Prostate gland (tissue), 2 donors: ENCODE measurements at places on chromosomes 1 and 21. TPM values are rescaled to one million over a fixed set of nuclear protein-coding genes. Genes with fewer than 3 reads are reported as not detected.

DNA sequence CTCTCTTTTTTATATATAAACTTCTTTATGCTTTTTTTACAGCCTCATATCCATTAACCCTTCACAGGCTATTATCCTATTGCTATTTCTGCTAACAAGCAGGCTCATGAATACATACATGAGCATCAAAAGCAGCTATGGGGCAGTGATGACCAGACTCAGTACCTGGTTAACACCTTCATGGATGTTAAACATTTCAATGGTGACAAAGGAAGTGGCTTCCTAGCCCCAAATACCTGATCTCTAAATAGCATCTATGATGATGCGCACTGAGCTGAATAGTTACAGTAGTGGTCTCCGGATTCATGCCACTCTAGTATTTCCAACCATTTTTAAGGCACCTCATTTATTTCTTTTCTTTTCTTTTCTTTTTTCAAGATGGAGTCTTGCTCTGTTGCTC is 101.1 kb downstream of the TM2D1 start:
- DNase-seq = no peak

DNA sequence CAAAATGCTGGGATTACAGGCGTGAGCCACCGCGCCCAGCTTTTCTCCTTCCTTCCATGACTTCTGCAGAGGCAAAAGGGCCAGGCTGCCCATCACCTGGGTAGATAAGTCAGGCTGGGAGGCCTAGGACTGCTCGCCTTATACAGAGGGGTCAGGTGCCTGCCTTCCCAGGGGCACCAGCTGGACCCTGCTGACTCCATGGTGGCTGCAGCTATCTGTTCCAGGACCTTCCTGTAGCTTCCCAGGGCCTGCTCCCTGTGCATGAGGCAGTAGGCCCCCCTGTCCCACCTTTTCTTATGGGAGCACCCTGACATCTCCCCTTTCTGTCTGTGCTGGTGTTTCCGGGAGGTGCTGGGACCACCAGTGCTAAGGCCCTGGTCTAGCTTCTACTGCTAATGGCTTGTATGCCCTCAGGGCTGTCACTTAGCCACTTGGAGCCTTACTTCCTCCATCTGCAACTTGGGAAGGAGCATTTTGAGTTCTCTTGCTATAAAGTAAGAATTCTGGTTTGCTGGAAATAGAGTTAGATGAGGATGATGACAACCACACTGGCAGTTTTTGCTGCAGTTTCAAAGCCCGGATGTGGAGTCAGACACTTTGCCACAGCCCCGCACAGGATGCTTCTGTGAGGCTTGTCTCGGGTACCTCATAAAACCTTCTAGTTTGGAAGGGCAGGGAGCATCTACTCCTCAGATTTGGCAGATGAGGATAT is 14.4 kb downstream of the SOX13 start:
- DNase-seq = no peak

DNA sequence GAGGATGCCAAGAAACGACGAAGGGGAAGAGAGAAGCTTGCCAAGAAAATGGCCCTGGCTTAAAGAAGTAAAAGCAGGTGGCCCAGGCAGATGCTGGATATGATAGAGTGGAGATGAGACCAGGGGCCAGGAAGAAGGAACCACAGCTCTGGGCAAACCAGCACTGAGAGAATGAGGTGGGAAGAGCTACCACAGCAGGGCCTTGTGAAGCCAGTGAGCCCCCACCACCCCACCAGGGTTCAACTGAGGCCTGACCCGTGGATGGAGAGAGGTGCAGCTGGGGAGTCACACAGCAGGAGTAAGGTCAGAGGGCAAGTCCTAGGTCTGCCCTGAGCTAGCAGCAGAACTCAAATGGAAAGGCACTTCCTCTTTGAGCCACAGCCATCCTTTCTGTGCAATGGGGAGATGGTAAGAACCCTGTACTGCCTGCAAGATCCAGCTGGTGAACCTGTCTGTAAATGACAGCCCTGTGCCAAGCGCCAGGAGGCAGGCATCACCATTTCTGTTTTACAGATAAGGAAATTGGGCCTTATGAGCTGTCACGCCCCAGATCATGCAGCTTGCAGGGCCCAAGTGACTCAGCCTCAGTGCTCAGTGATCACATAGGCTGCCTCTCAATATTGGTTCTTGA is 8.5 kb downstream of the SH3BGRL3 start:
- no peak for DNase-seq

- DNase-seq = no peak
These were observed 88.4 kb upstream of the LPGAT1 start for GRCh38 chr1:211918843-211919414.

GRCh38 chr1:36829066-36829465 is 205.2 kb downstream of the GRIK3 start:
- no peak for DNase-seq

DNA sequence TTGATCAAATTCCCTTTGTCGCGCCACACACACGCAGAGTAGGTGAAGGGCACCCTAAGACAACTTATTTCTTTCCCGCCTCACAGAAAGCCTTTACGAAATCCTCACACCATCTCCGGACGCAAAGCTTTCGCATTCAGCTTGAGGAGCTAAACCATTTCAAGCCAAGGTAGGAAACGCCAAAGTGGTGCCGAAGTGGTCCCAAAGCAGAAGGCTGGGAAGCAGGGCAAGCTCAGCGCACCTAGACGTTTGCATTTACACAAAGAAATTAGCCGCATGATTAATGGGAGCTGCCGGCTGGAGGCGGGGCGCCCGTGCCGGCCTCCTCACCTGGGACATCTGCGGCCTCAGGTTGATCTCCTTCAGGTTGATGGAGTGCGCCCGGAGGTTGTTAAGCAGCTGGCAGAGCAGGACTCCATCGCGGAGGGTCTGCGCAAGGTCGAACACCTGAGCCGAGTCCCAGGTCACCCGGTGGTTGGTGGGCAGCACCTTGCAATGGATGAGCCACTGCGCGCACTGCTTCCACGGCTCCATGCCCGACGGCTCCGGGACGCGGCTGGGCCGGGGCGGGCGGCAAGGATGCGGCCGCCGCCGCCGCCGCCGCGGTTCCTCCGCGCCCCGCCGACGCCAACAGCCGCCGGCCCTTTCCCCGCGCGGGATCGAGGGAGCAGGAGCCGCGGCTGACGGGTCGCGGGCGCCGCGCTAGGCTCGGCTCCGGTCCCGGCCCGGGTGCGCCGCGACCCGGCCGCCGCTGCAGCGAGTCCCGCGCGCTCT is 457 bp downstream of the VAV3 start:
- peak; percentile 22 for DNase-seq

DNA sequence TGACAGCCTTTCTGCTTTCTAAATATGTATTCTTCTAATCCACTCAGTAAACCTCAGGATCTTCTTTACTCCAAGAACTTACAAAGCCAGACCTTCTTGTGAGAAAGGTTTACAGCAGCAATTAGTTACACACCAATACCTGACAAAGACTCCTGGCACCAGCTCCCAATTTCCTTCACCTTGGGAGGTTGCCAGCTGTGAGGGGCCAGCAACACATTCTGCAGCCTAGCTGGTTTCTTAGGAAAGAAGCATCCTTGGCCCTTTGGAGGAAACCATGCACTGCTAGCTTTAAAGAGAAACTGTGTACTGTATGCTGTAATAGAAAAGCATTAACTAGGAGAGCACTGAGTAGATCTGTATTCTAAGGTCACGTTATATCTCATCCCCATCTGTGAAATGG is 10.8 kb downstream of the FYB2 start:
- no peak for DNase-seq

DNA sequence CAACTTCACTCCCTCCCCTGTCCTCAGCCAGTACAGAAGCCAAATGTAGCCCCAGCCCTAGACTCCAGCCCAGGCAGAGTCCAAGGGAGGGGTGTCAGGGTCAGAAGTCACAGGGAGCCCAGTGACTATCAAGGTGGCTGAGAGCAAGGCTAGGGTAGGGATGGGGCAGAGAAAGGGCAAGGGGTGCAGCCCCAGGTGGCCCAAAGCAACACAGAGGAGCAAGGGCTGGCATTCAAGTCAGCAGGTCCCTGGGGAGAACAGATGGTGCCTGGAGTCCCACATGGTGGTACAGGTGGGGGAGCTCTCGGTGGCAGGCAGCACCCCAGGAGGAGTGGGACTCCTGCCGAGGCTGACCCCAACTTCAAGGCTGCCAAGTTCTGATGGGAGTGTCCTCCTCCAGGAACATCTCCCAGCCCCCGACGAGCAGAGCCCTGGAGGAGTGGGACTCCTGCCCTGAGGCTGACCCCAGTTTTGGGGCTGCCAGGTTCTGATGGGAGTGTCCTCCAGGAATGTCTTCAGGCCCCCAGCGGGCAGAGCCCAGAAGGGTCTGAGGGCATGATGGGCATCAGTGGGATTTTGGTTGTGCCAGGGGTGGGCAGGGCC is 3.7 kb upstream of the DVL1 start:
- no peak for DNase-seq

DNA sequence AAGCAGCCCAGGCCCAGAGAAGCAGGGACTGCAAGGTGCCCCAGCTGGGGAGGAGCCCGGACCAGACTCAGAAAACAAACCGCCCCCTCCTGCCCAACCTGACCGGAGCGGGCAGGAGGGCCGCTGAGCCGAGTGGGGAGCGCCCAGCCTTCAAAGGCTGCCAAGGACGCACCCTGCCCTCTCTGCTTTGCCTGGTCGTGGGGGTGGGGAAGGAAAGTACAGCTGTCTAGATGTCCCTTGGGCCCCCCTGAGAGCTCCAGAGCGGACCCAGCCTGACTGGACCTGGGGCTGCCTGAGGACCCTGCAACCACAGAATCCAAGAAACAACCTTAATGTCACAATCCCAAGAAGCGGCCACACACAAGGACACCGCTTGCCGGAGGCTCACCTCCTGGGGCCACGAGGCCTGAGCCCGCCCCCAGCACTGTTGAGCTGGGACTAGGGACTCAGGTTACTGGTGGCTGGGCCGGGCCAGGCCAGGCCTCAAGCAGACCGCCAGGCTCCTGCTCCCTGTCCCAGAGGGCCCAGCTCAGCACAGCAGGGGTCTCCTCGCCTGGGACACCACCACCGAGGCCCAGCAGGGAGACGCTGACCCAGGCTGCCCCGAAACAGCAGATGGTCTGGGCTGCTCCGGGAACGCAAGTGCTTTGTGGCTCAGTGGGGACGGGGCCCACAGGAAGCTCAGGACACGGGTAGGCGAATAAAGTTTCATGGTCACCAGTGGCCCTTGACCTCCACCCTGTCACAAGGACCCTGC is 1.4 kb downstream of the DVL1 start:
- no peak for DNase-seq

GRCh38 chr1:115658646-115659045 is 16.9 kb downstream of the VANGL1 start:
- no peak for DNase-seq

- no peak for DNase-seq
These were observed 41.0 kb upstream of the JUN start for GRCh38 chr1:58824753-58825389.

- DNase-seq = no peak
These were observed 11.7 kb downstream of the USP25 start for GRCh38 chr21:15741510-15741909.

DNA sequence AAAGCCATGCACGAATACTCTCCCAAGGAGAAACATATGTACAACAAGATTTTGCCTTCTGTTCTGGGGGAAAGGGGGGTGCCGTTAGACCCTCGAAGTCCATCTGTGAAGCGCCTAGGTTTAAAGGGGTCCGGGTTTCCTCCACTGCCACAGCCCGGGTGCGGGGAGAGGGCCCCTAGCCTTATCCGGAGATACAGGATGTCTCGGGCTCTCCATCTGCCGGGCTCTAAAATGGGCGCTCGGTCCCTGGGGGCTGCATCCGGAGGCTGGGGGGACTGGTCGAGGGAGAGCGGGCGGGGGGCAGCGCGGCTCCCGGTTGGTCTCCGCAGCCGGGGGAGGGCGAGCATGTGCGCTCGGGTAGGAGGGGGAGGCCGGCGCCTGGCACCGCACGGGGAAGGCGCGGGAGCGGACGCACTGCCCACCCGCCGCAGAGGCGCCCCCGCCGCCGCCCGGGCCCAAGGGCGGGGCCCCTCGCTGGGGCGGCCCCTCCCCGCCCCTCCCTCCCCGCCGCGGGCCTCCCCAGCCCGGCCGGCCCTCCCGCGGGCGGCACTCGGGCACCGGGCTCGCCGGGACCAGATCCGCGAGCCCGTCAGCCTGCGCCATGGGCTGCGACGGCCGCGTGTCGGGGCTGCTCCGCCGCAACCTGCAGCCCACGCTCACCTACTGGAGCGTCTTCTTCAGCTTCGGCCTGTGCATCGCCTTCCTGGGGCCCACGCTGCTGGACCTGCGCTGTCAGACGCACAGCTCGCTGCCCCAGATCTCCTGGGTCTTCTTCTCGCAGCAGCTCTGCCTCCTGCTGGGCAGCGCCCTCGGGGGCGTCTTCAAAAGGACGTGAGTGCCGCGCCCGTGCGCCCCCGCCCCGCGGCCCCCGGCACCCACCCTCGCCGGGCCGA is 63.1 kb downstream of the ELK4 start:
- no peak for DNase-seq

- no peak for DNase-seq
These were observed at the start of gene ADGRL4 for GRCh38 chr1:79006564-79006963. Gene ADGRL4, minus strand, starts transcription at chr1:79006730. Its CDS starts 76 bp downstream, at chr1:79006654.

DNA sequence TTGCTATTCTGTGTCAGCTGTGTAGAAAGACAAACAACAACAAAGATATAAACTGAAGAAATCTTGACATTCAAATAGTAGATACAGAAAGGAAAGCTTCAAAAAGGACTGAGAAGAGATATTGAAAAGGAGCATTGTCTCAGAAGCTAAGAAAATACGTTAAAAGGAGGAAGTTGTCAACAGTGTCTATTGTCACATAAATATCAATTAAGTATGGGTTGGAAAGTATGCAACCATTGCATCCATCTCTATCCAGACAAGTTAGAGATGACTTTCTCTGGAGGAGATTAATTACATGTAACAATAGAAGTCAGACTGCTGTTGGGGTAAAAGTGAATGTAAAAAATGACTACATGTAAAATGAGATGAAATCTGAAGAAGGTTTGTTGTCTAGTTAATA is 29.7 kb upstream of the BRINP3 start:
- DNase-seq = no peak

- no peak for DNase-seq
These were observed 72.9 kb upstream of the SPAG17 start for GRCh38 chr1:118257946-118258345.

- no peak for DNase-seq
These were observed 2.2 kb downstream of the SLFNL1 start for GRCh38 chr1:41019353-41019745.

- DNase-seq = peak; percentile 71
These were observed 56.5 kb downstream of the SDC3 start for GRCh38 chr1:30852026-30852425.

- peak; percentile 73 for DNase-seq
These were observed 68.3 kb downstream of the MPZL1 start for GRCh38 chr1:167790117-167790516.

- DNase-seq = no peak
These were observed 92.3 kb downstream of the BEND5 start for GRCh38 chr1:48684381-48684780.

GRCh38 chr1:203667616-203668015 is 41.0 kb downstream of the ATP2B4 start:
- no peak for DNase-seq

Gene FCER1A
- total RNA-seq = 1.3 TPM

Gene CASQ2
- 6.6 TPM for total RNA-seq

Gene TM2D1
- total RNA-seq = 86.9 TPM

Gene TRIM45
- 13.2 TPM for total RNA-seq

Gene CYP4A11
- not detected for total RNA-seq

Gene C4BPA
- not detected for total RNA-seq

Gene PIGM
- 5.9 TPM for total RNA-seq

Gene RIMS3
- 10.5 TPM for total RNA-seq

Gene PDPN
- total RNA-seq = 11.4 TPM

Gene GJB5
- 6.9 TPM for total RNA-seq

Gene CSRP1
- total RNA-seq = 1,634 TPM

Gene BCAR3
- 22.9 TPM for total RNA-seq
